HTR-8/SVneo (cell line): ENCODE measurements at places on chromosomes 11 and 22.

DNA sequence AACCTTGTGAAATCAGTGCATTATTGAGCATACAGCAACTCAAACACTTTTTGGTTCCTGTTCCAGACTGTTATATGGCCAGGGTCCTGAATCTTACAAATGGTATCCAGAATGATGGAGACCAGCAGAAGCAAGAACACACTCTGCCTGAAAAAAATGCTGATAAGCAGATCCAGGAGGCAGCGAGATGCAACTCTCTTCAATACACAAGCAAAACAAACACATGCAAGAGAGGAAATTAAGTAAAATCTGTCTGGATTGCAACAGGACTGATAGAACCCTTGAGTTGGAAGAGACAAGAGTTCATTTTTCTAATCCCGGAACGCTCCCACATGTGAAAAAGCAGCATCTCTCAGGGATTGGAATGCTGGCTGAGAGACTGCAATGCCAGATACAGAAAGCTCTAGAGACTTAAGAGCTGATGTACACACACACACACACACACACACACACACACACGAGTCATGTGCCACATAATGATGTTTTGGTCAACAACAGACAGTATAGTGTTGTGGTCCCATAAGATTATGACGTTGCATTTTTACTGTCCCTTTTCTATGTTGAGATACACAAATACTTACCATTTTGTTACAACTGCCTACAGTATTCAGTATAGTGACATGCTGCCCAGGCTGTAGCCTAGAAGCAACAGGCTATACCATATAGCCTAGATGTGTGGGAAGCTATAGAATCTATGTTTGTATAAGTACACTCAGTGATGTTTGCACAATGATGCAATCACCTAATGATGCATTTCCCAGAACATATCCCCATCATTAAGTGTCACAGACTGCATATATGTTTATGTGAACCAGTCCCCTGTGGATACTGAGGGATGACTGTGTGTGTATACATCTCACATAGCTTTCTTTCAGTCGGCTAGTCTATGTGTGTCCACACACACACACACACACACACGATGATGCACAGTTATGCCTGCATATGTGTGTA is 406.6 kb downstream of the LARGE1 start:
- no peak for DNase-seq

- peak; percentile 37 for DNase-seq
Measured at GRCh38 chr11:109247071-109247470, 174.9 kb upstream of the C11orf87 start.

- DNase-seq: no peak
Measured at GRCh38 chr22:47381240-47381639, 618.8 kb downstream of the TBC1D22A start.

DNA sequence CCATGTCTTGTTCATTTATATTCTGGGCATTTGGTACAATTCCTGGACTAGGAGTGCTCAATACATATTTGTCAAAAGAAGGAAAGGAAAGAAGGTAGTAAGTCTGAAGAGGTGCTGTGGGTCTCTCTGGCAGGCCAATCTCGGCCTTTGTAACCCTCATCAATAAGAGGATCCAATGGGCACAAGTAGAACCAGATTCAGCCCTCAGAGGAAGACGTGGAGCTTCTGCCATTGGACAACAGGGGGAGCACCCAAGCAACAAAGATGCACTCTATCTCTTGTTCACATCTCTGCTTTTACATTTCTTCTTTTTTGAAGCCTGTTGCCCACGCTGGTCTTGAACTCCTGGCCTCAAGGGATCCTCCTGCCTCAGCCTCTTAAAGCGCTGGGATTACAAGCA is 2.2 kb upstream of the VPS11 start:
- DNase-seq: no peak

DNA sequence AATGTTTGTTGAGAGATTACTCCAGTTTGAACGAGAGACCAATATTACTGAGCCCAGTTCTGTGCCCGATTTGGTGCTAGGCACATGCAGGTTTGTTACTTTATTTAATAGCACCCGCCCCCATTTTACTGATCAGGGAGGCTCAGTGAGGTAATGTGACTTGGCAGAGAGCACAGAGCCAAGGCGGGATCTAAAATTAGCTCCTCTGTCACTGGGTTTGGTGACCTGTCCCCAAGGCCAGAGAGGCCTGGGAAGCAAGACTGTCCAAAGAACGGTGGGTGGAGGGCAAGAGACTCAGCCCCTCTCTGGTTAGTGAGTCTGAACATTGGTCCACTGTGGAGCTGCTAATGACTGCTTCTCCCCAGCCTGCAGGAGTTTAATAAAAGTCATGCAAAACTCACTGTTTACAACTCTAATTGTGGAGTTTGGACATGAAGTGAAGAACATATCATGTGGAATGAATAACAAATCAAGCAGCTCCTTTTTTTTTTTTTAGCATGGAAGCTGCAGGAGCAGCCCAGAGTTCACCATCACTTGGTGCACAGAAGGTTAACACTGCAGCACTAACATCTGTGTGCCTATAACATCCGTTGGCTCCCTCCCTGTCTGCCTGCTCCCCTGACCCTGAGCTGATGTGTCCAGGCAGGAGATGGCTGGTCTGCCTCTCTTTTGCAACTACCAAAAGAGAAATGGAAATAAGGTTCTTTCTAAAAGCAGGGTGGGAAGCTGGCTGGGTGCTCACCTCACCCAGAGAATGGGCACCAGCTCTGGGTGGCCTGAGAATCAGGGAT is 39.0 kb downstream of the CSNK2A3 start:
- DNase-seq: no peak

GRCh38 chr22:50339945-50340879 is 2.9 kb upstream of the PPP6R2 start:
- DNase-seq: no peak
